ENCODE measurements at places on chromosomes 2 and 18. TPM values are rescaled to one million over a fixed set of nuclear protein-coding genes. Genes with fewer than 3 reads are reported as not detected.

GRCh38 chr2:219681694-219682300 is 54.4 kb downstream of the SLC4A3 start:
- no peak for DNase-seq

GRCh38 chr2:104804148-104804890 is 49.6 kb upstream of the POU3F3 start:
- no peak for DNase-seq

- no peak for DNase-seq
Measured at GRCh38 chr2:231780123-231780908, 766 bp downstream of the PDE6D start.

Gene CDK15
- total RNA-seq, result 0.35 TPM

DNA sequence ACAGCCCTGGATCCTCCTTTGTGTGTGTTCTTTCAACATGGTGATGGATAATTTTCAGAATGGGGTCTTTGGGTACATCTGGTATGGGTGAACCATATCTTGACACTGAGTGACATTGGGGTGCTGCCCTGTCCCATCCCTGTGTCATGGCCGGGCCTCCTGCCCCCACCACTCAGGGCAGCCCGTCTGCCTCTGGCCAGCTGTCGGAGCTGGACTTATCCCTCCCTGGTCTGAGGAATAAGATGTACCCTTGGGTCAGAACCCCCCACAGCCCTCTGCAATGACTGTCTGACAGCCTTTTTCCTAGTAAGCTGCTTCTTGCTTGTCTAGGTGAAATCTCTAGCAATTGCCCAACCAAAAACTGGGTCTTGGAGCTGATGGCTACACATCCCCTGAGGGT is 142.9 kb downstream of the SH3RF3 start:
- no peak for DNase-seq

DNA sequence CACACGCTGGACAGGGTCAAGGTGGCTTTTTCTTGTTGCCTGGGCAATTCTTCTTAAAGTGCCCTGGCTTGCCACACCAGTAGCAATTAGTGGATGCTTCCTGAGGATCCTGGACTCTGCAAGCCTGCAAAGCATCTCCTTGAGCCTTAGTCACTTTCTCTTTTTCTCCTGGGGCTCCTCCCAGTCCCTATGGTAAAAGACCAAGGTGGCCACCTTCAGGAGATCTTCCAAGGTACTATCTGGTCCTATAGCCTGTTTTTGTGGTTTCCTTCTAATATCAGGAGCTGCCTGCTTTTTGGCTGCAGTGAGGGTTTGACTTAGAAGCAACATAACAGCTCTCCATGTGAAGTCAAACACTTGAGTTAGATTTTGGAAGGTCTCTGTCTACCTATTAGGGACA is 33.3 kb upstream of the GMCL1 start:
- DNase-seq, result no peak

DNA sequence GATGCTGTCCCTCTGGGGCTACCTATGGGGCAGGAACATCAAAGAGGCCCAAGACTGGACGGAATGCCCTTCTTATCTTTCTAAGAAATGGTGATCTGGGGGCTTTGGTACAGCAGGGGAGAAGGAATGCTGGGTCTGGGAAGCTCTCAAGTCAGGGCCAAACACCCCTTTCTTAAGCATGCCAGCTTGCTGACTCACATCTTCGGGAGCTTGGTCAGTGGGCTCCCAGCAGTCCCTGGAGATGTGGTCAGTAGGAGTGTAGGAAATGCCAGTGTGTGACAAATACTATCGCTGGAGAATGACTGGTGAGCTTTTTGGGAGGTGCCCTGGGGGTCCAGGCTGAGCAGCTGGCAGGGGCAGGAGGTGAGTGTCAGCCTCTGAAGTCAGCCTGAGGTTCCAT is 105.0 kb upstream of the CDC42EP3 start:
- DNase-seq, result no peak

Gene CPLX4
- not detected for total RNA-seq

DNA sequence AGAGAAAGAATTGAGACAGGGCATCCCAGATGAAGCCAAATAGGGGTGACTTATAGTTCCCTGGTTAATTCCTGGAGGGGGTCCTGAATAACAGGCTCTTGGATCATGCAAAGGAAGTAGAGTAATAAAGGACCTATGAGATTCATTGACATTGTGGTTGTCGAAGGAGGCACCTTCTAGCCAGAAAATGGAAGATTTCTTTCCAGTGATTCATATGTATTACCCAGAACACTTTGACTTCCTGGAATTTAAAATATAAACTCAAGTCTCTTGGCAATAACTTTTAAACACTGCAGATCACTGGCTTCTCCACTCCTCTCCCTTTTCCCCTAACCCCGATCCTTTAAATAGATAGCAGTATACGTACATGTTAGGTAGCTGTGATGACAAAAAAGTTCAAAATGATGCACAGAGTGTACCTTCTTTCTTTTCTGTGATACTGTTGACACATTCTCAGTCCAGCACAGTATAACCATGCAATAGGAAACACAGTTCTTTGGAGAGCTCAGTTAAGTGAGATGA is 211.8 kb downstream of the LTBP1 start:
- no peak for DNase-seq

DNA sequence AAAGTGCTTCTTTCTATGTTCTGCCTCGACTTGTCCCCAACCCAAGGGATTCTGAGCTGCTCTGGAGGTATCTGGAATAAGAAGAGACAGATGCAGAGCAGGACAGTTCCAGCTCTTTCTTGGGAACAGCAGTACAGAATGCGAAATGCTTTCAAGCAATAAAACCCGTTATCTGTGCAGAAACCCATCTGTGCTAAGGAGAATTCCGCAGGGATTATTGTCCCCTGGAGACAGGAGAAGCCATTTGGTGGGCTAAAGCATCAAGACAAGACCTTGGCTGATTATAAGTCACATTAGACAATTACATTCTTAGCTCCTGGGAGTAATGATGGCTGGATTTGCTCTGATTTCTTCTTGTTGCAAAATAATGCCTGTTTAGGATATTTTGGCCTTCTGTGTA is 185.4 kb upstream of the GLI2 start:
- no peak for DNase-seq

DNA sequence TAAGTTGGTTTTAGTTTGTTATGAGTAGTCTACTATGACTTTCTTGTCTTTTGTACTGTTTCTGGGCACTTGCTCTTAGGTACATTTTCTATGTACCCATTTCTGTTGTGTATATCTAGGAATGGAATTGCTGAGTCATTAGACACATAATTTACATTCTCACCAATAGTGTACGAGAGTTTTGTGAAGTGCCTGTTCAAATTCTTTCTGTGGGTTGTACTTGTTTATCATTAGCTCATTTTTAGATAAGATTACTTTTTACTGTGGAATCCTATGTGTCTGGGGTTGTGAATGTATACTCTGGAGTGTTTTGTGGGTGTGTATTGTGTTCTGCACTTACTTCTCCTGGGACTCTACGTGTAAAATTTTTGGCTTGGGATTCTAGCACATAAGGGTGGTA is 36.6 kb upstream of the CD28 start:
- DNase-seq, result no peak

- no peak for DNase-seq
Measured at GRCh38 chr2:126227250-126227649, 428.7 kb upstream of the GYPC start.

Gene PFN4
- 0.32 TPM for total RNA-seq

GRCh38 chr2:133591164-133591563 is 22.9 kb upstream of the NCKAP5 start:
- DNase-seq, result no peak

DNA sequence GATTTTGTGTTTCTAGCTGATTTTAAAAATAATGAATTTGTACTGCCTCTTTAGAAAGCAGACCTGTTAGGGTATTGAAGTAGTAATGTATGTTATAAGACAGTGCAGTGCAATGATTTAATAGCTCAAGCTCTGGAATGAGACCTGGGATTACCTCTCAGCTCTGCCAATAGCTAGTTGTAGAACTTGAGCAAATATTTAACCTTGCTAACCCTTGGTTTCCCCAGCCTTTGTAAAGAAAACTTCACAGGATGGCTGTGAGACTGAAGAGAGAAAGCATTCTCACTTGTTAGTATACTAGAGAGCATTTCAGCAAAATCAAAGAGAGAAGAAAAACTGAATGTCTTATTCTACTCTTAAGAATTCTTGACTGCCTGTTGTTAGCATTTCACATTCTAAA is 293.9 kb downstream of the KIAA1328 start:
- no peak for DNase-seq

All from Right ventricle myocardium inferior (tissue), 1 donor.